HFF-Myc (cell line): ENCODE measurements at places on chromosomes 1 and 21.

GRCh38 chr1:235657747-235658526 lies 8.4 kb upstream of the GNG4 start:
- DNase-seq, result no peak

DNA sequence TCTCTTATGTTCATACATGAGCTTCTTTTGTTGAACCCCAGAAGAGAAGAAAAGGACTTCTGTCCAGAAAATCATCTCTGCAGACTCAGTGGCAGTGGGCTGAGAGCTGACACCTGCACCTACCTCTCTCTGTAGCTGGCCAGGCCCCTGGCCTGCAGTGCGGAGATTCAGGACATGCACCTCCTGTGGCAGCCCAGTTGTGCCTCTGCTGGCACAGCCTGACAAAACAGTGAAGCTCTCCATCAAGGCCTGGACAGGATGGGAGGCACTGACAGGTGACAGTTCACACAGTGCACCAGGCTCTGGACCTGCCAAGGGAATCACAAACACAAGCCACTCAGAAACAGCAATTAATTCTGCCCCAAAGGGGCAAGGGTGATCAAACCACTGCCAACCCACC lies 88.8 kb downstream of the TGFBR3 start:
- DNase-seq, result no peak

GRCh38 chr1:66774438-66774837 lies 22.2 kb downstream of the DYNLT5 start:
- no peak for DNase-seq

GRCh38 chr1:15229707-15230131 lies 17.3 kb upstream of the FHAD1 start:
- DNase-seq, result no peak

DNA sequence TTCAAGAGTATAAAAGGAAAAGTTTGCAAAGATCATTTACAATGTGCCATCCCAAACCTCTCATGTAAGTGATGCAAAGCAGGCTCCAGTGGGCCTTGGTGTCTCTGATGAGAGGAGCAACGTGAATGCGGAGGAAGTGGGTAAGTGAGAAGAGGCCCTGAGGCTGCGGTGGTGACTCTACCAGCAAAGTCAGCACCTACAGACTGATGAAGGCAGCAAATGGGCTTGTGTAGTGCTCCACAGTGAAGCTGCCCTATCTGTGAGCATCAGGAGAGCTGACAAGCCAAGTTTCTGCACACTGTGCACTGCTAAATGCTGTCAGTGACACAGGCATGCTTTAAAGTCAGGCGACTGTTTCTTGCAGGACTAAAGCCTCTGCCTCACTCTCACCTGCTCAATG lies 15.6 kb upstream of the RAP1A start:
- DNase-seq, result no peak

- no peak for DNase-seq
Observed at GRCh38 chr1:64569411-64569810, 99.5 kb downstream of the CACHD1 start.

DNA sequence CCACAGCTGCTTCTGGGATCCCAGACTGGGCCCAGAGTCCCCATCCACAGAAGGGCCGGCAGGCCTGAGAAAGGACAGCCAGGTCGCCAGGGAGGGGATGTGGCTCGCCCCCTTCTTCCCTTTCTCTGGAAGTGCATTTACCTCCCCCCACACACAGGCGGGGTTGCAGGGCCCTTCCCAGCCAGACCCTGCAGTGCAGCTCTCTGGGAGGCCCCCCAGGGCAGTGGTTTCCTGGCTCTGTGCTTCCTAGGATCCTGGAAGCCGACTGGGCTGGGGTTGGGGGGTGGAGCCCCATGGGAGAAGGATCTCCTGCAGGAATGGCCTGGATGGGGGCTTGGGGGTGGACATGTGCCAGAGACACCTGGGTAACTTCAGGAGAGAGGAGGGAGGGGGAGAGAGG lies 4.2 kb upstream of the COL6A1 start:
- DNase-seq, result no peak

GRCh38 chr1:168473126-168473525 lies 70.7 kb downstream of the XCL2 start:
- DNase-seq, result no peak

DNA sequence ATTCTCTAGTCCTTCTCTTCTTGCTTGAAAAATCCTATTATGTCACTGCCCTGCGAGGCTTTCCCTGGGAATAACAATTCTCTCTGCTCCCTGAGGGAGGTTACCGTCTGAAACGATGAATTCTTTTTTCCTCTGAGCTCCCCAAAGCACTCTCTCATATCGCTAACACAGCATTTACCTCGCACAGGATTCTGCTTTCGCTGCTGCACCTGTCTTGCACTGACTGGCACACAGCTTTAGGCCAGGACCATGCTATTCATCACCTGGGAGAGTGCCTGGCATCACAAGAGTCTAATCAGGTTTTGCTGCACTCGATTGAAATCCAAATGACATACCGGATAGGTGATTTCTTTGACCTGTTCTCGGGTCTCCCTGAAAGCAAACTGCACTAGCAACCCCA lies 52.8 kb upstream of the GNG4 start:
- no peak for DNase-seq

- DNase-seq, result no peak
Observed at GRCh38 chr1:173245892-173246291, 38.8 kb upstream of the TNFSF4 start.

- DNase-seq, result no peak
Observed at GRCh38 chr1:163213626-163214025, 10.9 kb upstream of the RGS5 start.

DNA sequence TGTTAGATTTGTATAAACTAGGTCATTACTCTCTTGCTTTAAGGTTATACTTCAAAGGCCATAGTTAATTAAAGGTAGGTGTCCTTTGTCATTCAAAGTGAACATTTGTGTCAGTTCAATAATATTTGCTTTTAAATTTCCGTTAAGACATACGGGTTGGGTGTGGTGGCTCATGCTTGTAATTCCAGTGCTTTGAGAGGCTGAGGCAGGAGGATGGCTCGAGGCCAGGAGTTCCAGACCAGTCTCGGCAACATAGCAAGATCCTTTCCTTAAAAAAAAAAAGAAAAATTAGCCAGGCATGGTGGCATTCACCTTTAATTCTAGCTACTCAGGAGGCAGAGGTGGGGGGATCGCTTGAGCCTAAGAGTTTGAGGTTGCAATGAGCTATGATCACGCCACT lies 80.4 kb downstream of the KIF26B start:
- DNase-seq, result no peak

- no peak for DNase-seq
Observed at GRCh38 chr1:119348941-119349340, 19.6 kb upstream of the HAO2 start.

DNA sequence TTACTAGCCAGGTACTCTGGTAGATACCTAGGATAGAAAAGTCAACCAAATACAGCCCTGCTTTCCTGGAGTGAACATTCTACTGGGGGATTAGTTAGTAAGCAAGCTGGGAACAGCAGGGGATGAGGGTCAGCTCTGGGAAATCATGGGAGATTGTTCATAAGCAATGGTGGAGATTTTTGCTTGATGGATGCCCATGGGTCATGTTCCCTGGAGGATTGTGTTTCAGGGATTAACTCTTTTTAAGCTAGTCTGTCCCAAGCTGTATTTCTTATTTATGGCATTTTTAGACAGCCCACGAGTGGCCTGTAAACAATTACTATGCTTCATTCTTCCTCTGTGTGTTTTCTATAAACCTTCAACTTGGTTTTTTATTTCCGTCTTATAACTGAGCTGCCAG lies 18.9 kb downstream of the CACHD1 start:
- DNase-seq, result no peak

DNA sequence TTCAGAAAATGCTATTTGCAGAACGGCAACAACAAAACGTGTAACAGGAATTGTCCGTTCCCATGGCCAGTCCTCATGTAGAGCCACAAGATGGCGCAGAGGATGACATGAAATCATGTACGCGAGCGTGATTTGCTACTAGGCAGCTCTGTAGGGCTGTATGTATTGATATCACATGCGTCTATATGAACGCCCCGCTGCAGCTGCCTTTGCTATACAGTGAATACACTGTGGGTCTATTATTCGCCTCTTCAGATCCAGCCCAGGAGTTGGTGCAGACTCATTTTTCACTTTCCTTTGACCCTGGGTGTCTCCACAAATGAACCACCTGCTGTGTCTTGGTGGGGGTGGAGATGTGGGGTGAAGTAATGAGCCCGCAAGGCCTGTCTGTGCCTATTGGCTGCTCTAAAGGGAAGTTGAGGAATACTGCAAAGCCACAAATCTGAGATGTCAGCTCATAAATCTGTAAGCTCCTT lies 361.5 kb downstream of the KIF26B start:
- no peak for DNase-seq

- no peak for DNase-seq
Observed at GRCh38 chr1:14910984-14911721, 242.4 kb upstream of the TMEM51 start.

DNA sequence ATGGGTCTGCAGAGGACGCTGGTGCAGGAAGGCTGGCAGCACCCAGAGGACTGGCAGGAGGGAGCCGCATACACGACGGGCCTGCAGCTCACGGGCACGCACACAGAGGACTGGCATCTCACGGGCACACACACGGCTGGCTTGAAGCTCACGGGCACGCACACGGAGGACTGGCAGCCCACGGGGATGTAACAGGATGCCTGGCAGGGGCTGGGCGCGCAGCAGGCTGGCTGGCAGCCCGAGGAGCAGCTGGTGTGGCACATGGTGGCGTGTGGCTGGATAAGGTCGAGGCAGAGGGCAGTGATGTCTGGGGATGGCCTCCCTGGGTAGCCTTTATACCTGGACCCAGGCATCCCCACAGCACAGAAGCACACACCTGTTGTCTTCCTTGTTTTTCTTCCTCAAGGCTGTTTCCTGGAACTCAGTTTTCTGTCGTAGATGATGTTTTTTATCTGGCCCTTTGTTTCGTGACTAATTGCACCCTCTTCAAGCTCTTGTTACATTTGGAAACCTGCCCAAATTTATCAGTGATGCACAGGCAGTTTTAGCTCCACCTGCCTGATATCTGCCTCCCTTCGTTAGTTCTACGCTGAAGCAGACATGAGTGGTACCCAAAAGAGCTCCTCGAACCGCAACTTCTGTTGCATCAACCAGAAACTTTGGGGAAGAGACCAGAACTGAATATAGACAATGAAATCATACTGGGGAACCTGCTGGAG lies at the start of gene KRTAP12-1:
KRTAP12-1 (minus strand) TSS at position 303 of the 719 bp plus-strand sequence; CDS start at position 263, 40 bp downstream.
- no peak for DNase-seq

DNA sequence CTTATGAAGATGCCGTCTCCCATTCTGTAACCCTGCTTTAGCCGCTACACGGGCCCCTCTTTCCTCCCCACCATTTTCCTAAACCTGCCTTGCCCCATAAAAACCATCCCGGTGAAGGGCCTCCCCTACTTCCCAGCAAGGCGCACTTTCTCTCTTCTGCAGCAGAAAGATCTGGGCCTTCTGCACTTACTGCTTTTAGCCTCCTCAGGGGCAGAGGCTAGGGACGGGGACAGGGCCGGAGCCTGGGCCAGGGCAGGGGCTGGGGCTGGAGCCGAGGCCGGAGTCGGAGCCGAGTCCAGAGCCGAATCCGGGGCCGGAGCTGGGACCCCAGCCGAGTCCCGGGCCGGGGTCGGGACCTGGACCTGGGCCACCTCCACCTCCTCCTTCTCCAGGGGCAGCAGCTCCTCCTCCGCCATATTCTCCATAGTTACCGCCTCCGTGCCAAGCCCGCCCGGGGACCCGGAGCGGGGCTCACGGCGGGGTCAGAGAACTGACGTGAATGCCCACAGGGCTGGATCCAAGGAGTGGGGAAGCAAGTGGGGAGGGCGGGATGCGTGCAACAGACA lies 382 bp downstream of the TRMT1L start:
- DNase-seq, result no peak

DNA sequence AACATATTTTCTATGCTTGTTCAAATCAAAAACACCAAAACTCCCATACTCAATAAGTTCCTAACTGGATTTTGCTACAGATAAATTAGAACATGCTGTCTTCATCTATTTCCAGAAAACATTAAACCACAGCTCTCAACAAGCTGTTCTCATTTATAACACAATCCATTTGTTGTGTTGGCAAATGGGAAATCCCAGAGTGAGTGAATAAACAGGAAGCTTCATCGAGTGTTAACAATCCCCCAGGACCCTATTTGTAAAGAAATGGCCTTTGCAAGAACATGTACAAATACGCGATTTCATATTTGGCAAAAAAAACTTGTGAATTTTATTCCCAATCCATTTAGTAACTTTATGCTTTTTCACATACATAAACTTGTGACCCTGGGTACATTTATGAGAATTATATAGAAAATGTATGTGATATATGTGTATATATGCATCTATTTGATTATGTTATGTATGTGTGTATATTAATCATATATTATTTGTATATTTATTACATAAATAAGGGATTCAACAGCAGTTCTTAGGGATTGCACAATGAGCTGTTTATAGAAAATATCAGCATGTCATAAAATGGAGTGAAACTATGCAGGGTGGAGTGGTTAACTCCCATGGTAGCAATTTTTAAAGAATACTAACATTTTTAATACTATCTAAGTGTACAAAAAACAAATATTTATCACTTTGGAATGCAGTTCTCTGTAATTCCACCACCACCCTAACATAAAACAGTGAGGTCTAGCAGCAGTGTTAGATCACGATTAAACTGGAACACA lies 160.0 kb downstream of the NEGR1 start:
- peak; percentile 7 for DNase-seq

DNA sequence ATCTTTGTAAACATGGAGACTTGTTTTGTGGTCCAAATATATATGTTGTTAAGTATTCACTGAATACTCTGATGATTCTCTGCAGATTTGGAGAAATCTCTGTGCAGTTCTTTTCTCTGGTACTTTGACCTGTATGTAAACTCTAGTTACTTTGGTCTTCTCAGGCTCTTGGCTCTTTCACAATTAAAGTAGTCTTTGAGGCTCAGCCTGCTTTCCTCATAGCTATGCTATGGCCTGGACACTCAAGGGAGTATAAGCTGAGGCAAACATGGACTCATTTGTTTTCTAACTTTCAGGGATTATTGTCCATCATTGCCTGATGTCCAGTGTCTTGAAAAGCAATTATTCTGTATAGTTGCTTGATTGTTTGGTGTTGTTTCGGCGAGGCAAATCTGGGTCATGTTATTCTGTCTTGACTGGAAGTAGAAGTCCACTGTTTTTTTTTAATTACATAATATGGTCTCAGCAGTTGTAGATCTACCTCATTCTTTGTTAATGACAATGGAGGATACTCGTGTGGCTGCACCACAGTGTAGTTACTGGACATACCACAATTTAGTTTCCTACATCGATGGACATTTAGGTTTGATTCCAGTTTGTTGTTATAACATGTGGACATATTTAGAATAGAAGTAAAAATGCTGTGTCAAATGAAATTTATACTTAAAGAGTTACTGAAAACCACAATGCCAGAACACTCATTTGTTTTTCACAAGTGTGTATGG lies 9.2 kb downstream of the PTBP2 start:
- no peak for DNase-seq

- DNase-seq, result no peak
Observed at GRCh38 chr1:238340989-238341388, 450.3 kb upstream of the ZP4 start.

GRCh38 chr1:181038399-181038873 lies 4.7 kb downstream of the MR1 start:
- no peak for DNase-seq

- peak; percentile 36 for DNase-seq
Observed at GRCh38 chr1:33298623-33299277, 22.1 kb downstream of the A3GALT2 start.
